Right forelimb (tissue), 1 donor: ENCODE measurements at places on chromosomes 4 and X.

DNA sequence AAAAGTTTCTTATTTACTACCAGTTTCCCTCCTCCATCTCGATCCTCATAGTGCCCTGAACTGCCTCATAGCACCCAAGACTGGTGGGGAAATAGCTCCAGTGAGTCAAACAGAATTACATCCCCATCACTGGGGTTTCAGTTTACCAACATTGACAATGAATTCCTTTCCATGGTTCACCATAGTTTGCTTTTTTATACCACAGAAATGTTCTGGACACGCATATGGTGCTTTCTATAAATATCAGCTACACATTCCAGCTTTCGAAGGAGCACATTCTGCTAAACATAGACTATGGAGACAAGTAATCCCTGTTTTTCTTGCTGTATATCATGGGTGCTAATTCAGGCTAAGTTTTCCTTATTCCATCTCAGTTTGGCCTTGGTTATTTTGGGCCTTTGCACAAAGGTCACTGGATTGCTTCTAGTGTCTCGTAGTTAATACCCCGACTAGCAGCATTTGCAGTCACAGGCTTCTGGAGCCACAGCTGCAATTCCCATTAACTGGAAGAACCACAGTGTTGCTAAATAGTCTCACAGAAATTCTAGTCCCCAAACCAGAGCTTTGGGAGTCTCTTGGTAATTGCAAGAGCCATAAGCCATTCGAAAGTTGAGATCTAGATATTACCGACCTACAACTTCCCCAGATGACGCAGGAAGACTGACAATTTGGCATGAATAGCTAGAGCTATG, 53.4 kb upstream of the TRPC3 start:
- no peak for DNase-seq

GRCh38 chrX:45449982-45450381, 249.3 kb upstream of the DIPK2B start:
- DNase-seq: no peak

DNA sequence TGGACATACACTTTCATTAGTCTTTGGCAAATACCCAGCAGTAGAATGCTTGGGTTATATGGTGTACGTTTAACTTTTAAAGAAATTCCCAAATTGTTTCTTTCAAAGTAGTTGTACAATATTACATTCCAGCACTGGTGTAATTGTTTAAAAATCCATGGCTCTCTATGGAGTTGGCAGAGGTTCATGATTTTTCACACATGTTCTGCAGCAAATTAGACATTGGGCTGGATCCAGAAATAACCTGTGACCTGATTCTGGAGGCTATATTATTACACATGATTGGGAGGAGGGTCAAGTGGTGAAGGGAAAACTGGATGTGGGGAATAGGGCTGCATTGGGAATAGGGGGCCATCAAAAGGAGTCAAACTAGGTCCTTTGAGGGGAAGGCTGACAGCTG, 41.9 kb downstream of the MAMLD1 start:
- no peak for DNase-seq

- no peak for DNase-seq
Measured at GRCh38 chr4:121064482-121064881, 7.9 kb downstream of the NDNF start.

GRCh38 chrX:6131287-6131686, 97.4 kb downstream of the NLGN4X start:
- no peak for DNase-seq

GRCh38 chr4:41865981-41866798, 69.0 kb upstream of the TMEM33 start:
- no peak for DNase-seq

GRCh38 chrX:28010875-28011274, 29.6 kb upstream of the DCAF8L1 start:
- no peak for DNase-seq

- no peak for DNase-seq
Measured at GRCh38 chrX:153519569-153520286, 2.3 kb downstream of the ATP2B3 start.

- DNase-seq: no peak
Measured at GRCh38 chrX:72121383-72121782, 10.3 kb downstream of the RTL5 start.

DNA sequence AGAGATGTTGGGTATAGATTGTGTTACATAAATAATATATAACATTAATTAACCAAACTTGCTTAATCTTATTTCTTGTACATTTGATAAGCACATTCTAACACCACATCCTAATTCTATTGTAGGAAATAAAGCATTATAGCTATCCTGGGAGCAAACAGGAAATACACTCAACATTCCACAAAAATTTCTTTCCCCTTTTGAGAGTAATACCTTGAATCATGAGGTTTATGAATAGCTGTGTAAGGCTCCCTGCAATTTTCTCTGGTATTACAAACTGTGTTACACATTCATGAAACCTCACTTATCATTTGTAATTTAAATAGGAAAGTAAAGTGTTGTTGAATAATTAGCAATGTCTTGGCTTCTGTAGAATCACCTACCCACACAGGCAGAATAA, 95.1 kb downstream of the TMEM47 start:
- no peak for DNase-seq

DNA sequence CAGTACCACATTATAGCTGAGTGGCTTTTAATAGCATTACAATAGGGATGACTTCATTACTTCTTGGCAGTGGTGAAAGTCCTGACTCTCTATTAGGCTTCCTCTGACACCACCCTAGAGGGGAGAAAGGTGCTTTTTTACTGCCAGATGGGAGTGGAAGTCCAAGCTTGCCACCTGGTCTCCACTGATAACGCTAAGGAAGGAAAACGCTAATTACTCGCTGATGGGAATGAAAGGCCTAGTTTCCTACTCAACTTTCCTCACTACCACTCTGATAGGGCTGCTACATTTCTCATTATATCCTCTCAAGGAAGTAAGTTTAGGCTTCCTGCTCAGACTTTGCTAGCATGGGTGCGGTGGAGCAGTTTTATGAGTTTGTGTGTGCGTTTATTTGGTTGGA, 62.3 kb upstream of the PAGE3 start:
- DNase-seq: no peak

GRCh38 chr4:138773321-138773720, 242.3 kb upstream of the NOCT start:
- DNase-seq: no peak

GRCh38 chr4:13268165-13268564, 216.0 kb downstream of the RAB28 start:
- DNase-seq: no peak

DNA sequence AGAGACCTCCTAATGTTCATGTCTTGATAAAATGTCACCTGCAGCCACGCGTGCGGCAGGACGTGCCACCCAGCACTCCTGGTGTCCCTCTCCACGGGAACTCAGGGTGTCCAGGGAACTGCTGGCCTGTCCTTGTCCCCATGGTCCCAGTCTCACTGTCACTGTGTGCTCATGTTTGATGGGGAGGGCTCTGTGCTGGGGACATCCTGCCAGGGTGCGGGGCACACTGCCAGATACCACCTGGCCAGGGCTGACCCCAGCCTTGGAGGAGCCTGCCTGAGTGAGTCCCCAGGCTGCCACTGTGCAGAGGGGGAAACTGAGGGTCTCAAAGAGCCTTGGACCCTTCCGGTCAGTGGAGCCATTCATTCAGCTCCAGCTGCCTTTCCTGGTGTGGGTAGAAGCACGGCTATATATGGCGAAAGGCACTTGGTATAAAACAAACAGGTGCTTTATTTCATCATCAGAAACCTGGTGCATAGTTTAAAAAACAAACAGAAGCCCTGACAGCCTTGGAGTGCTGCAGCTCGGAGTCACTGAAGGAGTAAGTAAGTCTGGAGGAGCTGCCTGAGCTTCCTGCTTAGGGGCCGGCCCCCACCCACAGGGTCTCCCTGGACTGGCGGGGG, 33.0 kb downstream of the NOP14 start:
- no peak for DNase-seq

DNA sequence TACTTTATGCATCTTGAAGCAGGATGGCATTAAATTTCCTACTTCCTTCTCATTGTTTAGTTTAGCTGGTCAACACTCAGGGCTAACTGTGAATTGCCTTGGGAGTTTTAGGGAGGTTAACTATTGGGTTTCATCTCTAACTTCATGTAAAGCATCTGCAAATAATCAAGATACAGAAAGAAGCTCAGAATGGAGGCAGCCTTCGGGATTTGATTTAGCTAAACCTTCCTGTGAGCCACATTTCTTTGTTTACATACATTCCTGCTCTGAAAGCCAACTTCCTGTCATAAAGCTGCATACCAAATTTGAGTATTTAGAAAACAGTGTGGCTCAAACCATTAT, 131.7 kb upstream of the PCDH18 start:
- DNase-seq: no peak

DNA sequence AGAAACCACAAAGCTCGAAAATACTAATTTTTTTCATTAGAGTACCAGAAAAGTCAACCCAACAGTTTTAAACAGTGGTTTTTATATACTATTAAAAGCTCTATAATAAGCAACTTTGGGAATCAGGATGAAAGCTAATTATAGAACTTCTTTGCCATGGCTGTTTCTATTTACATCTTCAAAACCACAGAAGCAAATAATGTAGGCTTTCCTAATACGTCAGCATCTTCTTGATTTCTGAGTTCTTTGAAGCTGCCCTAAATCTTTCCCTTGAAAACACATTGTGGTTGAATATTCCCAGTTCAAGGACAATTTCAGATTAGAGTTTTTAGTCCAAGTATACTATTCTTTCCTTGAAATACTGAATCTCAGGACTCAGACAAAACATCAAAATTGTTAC, 460.2 kb upstream of the FAT1 start:
- no peak for DNase-seq

- no peak for DNase-seq
Measured at GRCh38 chr4:144681806-144682205, 35.9 kb downstream of the HHIP start.

GRCh38 chr4:140695483-140695882, 60.7 kb downstream of the TBC1D9 start:
- DNase-seq: no peak

- no peak for DNase-seq
Measured at GRCh38 chr4:39134683-39135306, 47.5 kb upstream of the WDR19 start.

DNA sequence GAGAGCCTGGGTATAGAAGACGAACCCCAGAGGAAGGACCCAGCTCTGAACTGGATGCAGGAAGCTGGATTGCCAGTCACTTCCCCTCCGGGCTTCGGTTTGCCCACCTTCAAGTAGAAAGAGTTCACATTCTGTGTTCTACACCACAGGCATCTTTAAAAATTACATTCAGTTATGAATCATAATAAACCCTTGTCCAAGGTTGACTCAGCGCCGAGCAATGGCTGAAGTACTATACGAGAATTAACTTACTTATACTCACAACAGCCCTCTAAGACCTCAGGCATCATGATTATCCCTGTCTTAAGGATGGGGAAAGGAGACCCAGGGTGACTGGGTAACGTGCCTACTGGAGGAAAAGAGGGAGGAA, 72.5 kb downstream of the EVC2 start:
- DNase-seq: no peak

GRCh38 chr4:189087971-189088370, 852.7 kb upstream of the FRG1 start:
- no peak for DNase-seq

DNA sequence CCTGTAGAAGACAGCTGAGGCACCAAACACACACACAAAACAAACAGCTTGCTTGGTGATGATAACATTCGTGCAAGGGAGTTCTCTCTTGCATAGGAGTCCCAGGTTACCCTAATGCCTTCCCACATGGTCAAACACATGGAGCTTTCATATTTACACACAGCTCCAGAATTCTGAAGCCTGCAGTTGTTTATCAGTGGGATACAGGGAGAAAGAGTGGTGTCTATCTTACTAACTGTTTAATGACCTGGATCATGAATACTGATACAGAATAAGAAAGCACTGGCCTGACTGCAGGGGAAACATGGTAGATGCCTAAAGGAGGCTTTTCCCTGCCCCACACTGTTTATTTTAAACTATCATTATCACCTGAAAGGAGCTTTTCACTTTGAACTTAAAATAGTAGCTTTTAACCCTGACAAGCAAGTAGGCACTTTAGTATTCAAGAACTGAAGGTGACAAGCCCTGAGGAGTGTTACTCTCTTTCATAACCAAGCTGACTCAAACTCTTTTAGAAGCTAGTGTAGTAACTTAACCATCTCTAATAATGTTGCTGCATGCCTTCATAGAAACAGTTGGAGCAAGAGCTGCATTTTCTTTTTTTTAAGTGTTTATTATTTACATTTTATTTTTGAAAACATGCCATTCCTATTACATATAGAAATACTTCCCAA, 15.6 kb downstream of the TET2 start:
- DNase-seq: no peak

DNA sequence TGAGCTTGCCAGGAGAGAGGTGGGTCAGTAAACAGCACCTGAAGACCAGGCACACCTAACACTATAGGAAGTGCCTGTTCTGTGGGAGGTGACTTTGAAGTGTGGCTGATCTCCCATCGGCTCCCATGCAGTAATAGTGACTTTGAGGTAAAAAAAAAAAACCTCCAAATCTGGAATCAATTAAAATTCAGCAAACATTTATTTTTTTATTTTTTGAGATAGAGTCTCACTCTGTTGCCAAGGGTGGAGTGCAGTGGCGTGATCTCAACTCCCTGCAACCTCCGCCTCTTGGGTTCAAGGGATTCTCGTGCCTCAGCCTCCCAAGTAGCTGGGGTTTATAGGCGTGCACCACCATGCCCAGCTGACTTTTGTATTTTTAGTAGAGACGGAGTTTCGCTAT, 32.4 kb downstream of the ARHGAP10 start:
- DNase-seq: no peak

DNA sequence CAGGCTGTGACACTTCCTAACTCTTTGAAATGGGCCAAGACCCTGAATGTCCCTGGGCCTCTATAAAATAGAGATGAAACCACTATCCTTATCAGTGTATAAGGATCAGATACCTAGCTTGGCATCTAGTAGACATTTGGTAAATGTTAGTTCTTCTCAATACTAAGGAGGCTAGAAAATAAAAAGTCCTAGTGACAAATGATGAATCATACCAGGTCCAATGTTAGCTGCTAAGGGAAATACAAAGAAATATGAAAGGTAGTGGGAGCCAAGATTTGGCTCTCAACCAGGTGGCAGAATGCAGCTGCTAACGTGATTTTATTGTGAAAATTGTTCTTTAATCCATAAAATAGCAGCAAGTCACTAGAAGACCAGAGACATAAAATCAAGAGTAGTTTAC, 19.8 kb upstream of the PPARGC1A start:
- DNase-seq: no peak

GRCh38 chr4:154009191-154009590, 220.3 kb upstream of the SFRP2 start:
- no peak for DNase-seq

- DNase-seq: no peak
Measured at GRCh38 chr4:85967872-85968271, 392.0 kb downstream of the MAPK10 start.

GRCh38 chr4:26884486-26884988, 23.9 kb downstream of the STIM2 start:
- no peak for DNase-seq

DNA sequence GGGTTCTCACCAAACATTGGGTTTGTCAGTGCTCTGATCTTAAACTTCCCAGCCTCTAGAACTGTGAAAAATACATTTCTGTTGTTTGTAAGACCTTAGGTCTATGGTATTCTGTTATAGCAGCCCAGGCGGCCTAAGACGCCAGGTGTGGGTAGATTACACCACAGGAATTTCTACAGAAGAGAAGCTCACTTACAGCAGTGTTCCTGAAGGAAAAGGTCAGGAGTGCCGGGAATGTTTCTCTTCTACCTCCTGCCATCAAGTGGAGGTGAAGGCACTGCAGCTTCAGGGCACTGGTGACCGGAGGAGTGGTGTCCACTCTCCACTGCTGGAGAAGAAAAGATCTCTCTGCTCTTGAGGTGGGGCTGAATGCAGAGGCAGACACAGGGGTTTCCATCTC, 45.7 kb downstream of the FHDC1 start:
- DNase-seq: no peak
